Activated T-cell treated with anti-CD3 and anti-CD28 coated beads, Interleukin-2, amount 50 U/mL, for 72 hours (primary cell): ENCODE measurements at places on chromosomes 3 and 15.

DNA sequence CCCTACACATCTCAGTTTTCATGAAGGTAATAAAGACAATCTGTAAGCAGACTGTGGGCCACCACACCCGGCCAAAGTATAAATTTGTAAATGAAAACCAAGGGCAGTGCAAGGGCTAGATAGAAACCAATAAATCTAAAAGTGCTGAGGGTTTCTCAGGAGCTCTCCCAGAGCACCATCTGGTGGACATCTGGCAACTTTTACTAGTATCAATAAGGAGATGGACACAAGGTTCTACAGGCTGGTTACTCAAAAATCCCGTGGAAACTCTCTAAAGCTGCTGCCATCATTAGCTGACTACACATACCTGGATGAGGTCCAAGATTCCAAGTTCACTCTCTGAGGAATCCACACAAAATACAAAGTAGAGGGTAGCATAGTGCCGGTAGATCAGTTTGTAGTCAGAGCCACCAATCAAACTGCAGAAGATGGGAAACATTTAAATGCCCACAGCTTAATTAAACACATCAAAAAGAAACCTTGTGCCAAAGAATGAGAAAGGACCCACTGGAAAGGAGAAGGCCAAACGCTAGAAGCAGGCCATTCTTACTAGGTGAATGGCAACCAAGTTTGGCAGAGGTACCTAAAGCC is 5.5 kb downstream of the AP3S2 start:
- DNase-seq = no peak

DNA sequence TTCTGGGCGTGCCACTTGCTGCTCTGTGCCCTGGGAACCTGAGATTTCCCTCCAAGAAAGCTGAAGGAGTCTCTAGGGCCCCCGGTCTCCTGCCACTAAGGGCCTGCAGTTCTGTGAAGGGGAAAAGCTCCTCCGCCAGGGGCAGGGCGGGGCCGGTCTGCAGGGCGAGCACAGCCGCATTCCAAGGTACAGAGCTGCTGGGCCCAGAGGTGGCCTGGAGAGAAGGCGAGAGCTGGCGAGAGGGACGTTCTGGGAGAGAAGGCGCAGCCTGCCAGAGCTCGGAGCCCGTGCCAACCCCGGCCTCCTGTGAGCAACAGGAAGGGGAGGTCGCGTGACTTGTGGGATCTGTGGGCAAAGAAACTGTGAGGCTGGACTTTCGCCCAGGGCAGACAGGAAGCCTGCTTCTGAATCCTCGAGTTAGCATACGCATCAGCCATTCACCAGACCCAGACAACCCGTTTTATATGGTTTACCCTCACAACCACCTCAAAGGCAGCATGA is 500.4 kb downstream of the SHQ1 start:
- DNase-seq = peak; percentile 73

GRCh38 chr3:188358787-188359493 is 205.0 kb downstream of the LPP start:
- peak; percentile 28 for DNase-seq

DNA sequence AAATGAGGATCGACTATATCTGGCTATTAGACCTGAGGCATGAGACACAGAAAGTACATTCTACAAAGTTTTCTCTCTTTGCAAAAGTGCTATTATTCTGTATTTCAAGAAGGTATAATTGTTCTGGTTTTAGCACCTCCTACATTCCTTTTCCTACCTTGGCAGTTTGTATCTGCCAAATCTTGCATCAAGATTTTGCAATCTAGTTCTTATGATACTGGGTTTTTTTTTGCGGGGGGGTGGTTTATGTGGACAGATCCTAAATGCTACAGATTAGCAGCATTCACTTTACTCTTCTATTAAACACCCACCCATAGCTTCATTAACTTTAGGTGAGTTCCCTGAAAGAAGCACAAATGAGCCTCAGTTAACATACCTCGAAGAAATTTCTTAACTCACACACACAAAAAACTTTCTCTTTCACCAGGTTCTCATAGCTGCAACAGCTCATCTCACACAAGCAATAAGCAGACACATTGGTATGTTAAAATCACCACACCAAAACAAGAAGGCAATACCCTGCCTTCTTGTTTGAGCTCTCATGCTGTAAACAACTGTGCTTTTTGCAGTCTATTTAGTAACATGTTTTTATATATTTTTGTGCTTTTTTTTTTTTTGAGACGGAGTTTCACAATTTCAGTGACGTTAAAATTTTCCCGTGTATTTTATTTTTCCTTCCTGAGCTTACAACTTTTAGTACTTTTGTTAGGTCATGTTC is 73.0 kb upstream of the VGLL4 start:
- no peak for DNase-seq

DNA sequence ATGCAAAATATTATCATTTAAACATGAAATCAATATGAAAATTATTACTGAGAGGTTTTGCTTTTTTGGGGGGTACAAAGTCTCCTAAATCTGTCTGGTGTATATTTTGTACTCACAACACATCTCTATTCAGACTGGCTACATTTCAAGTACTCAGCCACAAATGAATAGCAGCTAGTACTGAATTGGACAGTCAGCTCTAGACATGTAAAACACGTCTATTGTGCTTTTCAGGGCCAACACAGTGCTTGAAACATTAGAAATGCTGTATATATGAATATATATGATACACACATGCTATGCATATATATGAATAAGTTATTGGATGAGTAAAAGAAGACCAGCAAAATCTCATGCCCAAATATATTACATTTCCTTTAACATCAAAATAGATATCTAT is 103.8 kb upstream of the CFAP20DC start:
- no peak for DNase-seq

DNA sequence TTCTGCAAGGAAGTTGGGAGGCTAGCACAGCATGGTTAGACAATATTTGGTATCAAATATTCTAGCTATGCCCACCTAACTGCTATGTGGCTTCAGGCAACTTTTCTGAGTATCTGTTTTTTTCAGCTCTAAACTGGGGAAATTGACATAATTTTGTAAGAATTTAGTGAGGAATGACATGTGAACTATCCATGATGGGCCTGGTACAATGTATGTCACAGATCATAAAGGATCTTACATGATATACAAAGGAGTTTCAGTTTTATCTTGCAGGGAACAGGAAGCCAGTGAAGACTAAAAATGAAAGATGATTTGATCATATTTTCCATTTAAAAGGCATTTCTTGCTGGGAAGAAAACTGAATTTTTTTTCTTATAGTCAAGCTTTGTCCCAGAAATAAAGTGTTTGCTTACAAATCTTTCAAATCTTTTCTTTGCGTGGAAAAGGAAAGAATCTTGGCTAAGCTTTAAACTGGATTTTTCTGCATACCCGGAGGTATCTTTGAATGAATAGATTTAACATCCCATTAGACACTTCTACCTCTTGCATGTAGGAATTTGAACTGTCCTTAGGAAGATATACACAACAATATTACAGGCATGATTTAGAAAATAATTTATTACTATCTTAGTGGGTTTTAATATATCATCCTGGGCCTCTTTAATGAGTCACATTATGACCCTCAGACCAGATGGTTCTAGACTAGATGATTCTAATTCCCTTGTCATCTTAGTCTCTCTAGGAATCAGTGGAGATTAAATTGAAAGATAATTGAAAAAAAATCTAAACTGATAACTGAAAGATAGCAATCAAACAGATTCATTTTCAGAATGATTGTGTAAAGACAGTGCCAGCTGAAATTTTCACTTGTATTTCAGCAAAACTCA is 436.0 kb upstream of the THBS1 start:
- DNase-seq = no peak

DNA sequence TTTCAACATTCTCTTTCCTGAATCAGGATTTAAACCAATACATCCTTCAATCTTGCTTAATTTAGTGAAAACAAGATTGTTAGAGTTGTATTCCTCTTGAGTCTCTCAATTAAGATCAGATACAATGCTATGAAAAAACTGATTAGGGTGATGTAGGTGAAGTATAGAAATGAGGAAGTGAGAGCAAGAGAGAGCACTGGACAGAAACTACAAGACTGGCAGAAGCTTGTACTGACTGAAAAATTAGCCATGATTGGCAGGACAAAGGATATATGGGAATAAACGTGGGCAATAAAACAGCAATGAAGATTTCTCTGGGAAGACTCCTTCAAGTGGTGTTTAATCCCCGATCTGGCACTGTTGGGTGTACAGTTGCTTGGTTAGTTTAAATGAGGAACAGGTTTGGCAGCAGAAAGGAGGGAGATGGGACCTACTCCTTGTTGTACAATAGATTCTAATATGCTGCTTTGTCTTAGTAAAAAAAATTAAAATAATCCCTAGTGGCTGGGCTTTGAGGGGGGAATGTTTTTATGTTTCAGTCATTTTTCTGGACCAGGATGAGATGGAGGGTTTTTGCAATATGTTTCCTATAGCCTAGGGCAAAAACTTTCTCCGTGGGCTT is 252.7 kb downstream of the SLC9A9 start:
- DNase-seq = no peak

- no peak for DNase-seq
These were observed 121.3 kb upstream of the DLG1 start for GRCh38 chr3:197419696-197420095.

GRCh38 chr15:49644364-49644794 is 23.5 kb downstream of the DTWD1 start:
- DNase-seq = no peak

DNA sequence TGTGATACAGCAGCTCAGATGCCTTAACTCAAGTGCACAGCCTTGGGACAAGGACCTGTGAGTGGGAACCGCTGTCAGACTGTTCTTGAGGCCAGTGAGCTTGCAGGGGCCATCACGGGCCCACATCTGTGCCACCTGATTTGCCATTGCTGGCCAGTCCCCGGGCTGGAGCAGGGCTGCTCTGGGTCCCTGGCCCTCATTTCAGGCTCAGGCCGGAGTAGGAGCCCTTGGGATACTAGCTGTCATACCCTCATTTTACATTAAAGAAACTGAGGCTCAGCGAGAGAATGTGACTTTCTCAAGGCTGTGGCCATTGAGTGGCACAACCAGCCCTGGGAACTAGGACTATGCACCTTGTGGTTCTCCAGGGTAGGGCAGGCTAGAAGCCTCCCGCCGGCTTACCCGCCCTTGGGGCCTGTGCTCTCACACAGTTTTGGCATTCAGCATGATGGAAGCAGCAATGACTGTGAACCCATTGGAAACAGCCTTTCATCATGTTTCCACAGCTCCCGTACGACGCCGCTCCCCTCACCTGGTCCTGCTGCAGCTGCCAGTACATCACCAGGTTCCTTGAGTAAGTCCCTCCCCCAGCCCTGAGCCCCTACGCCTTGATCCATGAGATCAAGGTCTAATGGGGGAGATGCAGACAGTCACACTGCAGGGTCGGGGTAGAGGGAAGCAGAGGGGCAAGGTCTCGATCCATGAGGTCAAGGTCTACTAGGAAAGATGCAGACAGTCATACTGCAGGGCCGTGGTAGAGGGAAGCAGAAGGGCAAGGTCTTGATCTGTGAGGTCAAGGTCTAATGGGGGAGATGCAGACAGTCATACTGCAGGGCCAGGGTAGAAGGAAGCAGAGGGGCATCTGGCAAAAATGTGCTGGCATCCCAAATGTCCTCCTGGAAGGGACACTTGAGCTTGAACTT is 42.2 kb downstream of the GOLGA6L10 start:
- no peak for DNase-seq

GRCh38 chr3:153615863-153616262 is 453.8 kb downstream of the RAP2B start:
- DNase-seq = no peak

DNA sequence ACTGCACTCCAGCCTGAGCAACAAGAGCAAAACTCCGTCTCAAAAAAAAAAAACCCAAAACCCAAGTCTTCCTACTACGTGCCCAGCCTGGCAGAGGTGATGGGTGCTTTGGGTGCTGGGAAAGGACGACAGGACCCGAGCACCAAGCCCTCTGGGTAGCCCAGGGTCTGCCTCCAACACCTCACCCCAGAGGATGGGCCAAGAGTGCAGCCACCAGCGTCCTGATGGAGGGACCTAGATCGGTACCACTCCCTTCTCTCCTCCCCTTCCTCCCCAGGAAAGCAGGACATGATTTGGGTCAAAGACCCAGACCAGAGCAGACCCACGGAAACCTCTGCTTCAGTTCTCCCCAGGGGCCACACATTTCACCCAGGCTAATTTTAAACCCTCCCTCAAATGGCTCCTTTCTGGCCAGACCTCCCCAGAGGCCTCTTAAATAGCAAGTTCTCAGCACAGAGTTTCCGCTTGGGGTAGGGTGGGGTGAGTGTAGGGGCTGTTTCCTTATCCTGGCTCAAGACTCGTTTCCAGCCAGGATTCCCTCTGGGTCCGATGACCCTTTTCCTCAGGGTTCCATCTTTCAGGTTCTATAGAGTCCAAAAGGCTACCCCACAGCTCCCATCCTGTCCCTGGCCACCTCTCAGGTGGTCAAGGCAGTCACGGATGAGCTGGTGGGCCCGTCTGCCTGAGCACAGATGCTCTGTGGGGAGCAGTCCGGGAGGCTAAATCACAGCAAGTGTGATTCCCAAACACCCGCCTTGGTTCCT is 20.5 kb downstream of the RBPMS2 start:
- no peak for DNase-seq

- DNase-seq = no peak
These were observed 33.8 kb downstream of the RYR3 start for GRCh38 chr15:33344530-33344929.

DNA sequence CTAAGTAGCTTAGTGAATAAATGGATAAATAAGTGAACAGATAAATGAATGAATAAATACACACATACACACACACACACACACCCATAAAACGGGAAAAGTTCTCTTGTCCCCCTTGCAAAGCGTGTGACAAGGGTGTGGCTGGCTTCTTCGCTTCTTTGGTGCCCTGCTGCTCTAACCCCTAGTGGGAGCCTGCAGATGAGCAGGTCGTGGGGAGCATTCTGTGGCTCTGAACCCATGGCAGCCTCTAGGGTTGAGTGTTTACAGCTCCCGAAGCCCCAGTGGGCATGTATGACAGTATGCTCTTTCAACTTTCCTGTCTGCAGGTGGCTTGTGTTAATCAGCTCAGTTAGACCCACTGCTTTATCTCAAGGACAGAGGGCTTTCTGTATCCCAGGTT is 582.3 kb downstream of the EDEM1 start:
- no peak for DNase-seq

- no peak for DNase-seq
These were observed 144.0 kb downstream of the GREM1 start for GRCh38 chr15:32861761-32862160.

DNA sequence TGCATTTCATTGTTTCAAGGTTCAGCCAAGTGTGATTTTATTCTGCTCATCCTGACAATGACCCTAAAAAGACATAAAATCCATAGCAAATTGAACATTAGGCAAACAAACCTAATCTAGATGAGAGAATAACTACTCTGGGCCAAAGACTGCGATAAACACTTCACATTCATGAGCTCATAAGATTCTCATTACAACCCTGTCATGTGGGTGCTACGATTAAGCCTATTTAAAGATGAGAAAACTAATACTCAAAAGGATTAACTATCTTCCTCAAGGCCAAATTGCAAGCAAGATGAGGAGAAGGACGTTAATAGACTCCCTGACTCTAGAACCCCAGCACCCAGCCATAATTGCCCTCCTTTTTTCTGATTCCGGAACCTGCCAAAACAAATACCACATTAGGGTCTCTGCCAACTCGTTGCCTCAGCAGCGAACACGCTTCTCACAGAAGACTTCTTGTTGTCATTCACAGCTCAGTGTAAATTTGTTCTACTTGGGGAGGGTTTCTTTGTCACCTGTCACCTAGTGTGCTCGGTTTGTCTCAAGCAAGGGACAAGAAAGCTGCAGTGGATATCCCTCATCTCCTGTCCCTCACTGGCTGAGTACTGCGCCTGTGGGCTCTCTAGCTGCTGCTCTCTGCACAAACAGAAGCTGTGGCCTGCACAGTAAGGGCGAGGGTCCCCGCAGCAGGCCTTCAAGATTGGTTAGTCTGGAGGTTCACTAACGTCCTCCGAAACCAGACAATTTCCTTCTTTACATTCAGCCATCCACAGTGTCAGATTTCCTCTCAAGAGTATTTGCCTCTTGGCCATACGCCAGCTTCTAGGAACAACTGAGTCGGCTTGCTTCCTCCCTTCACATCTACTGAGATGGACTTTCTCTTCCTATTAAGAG is 200.0 kb upstream of the UBE2E2 start:
- DNase-seq = no peak
